ENCODE measurements at places on chromosomes 1 and 21. TPM values are rescaled to one million over a fixed set of nuclear protein-coding genes. Genes with fewer than 3 reads are reported as not detected.
A peak's percentile ranks its signal among the peaks of the same experiment; 100 is the strongest.

GRCh38 chr1:192115000-192115399 lies 43.3 kb upstream of the RGS18 start:
- no peak for DNase-seq

GRCh38 chr1:95116580-95117206 lies 462 bp upstream of the TLCD4 start:
- peak; percentile 54 for DNase-seq

- DNase-seq, result no peak
Observed at GRCh38 chr1:156511644-156512043, 11.1 kb upstream of the MEF2D start.

DNA sequence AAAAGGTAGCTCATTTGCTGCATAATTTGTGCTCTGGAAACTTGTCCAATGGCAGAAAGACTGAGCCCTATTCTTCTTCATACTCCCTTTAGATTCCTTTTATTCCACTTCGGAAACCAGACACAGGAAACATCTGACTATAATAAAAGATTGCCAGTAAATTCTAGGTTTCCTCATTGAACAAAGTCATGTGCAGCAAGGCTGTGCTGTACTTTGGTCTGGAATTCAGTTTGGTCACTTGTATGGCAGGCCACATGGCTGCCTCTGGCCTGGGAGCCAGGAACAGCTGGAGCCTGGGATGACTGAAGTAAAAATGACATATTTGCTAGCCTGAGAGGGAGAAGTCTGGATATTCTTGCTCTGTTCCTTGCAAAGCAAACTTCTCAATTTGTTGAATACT lies 79.6 kb downstream of the ST3GAL3 start:
- no peak for DNase-seq

GRCh38 chr21:31665397-31665796 lies 5.9 kb downstream of the SOD1 start:
- peak; percentile 14 for DNase-seq

FCRL1 gene
- total RNA-seq, result not detected

PCAT6 gene
- total RNA-seq, result not detected

OR2L5 gene
- total RNA-seq, result 0.16 TPM

GRCh38 chr1:55233145-55233777 lies 18.1 kb upstream of the USP24 start:
- no peak for DNase-seq

GRCh38 chr1:183808296-183809027 lies 3.5 kb downstream of the RGL1 start:
- DNase-seq, result no peak

GRCh38 chr1:34926156-34926555 lies 3.3 kb downstream of the DLGAP3 start:
- no peak for DNase-seq

- DNase-seq, result no peak
Observed at GRCh38 chr21:36656138-36656537, 42.8 kb upstream of the SIM2 start.

GRCh38 chr1:153220606-153221303 lies 3.4 kb downstream of the PRR9 start:
- no peak for DNase-seq

- no peak for DNase-seq
Observed at GRCh38 chr1:202015662-202015937, 5.2 kb downstream of the ELF3 start.

DNA sequence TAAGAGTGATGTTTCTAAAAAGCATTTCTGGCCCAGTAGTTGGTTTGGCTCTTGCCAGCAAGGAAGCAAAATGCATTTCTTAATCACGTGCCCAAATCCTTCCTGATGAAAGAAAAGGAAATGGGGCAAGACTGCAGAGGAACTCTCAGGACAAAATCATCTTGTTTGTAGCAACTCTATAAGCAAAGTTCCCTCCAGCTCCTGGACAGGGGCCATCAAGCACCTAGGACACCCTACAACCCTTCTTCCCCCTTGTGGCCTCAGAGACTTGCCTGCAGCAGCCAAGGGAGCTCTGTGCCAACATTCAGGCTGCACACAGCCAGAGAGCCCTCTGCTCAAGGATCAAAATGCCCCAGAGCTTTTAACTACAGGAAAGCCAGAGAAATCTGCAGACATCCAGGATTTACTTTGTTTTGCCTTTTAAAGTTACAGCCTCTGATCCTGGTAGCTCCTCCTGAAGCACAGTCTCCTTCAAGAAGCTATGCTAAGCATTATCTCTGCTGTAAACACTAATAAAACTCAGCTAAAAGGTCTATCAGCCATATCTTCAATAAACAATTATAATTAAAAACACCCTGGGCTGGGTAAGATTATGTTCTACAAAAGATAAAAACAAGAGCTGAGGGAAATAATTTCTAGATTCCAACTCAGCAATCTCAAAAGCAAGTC lies 105.0 kb downstream of the KIAA0319L start:
- no peak for DNase-seq

GRCh38 chr1:64121766-64122385 lies 81.5 kb upstream of the UBE2U start:
- DNase-seq, result no peak

LCE1E gene
- not detected for total RNA-seq
